ENCODE measurements at places on chromosomes 11 and 22. TPM values are rescaled to one million over a fixed set of nuclear protein-coding genes. Genes with fewer than 3 reads are reported as not detected.

Gene MYBPC3
- not detected for total RNA-seq

Gene MMP8
- not detected for total RNA-seq

Gene SLC39A13
- total RNA-seq = 31.6 TPM

Gene CASP1
- 52.9 TPM for total RNA-seq

DNA sequence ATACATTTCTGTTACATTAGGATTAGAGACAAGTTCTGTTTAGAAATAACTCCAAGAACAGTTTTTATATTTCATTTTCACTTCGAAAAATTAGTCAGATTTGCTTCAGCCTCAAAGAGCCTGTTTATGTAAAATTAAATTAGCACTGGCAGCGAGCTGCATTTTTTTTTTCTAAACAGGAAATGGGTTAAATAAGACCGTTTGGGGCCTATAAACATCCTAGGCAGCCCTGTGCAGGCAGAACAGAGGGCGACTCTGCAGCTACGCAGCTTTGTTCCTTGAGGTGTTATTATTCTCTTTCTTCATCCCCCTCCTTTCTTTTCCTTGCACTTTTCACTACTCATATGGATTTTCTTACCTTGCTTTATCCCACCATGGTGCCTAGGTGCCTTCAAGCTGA, 48.7 kb downstream of the CWC15 start:
- no peak for DNase-seq
- H3K27ac ChIP-seq = peak overlapping the region; percentile 24
- H3K4me3 ChIP-seq = peak overlapping the region; percentile 37
- H3K27me3 ChIP-seq = no peaks in the 10 kb centered on the region

DNA sequence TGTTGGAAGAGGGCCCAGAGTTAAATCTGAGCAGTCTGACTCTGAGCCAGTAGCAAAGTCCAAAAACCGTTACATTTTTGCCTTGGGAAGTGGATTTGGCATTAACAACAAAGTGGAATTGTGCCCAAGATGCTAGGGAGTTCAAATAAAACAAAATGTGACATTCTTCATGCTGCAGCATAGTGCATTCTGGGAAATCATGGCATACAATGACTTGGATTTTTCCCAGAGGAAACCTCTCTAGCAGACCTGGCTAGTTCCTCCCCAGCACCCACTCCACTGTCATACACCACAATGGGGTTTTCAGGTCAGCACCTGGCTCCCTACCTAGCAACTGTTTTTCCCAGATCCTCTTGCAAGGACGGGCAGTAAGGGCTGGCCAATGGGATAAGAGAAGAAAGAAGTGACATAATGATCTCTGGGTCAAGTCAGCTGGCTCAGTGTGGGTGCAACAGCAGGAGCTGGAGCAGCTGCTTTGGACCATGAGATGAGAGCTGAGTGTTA, 24.8 kb upstream of the CYB5R3 start:
- DNase-seq = no peak
- H3K4me3 ChIP-seq = no peak overlapping the region
- H3K27me3 ChIP-seq = no peaks in the 10 kb centered on the region
- no peak overlapping the region for H3K27ac ChIP-seq
- peaks cover 16% of the 10 kb centered on the region for H3K4me1 ChIP-seq

- H3K27ac ChIP-seq = no peak overlapping the region
- no peak overlapping the region for H3K4me3 ChIP-seq
- H3K4me1 ChIP-seq = no peaks in the 10 kb centered on the region
- DNase-seq = no peak
Observed at GRCh38 chr11:117720061-117720511, 76.9 kb downstream of the DSCAML1 start.

- H3K36me3 ChIP-seq = peaks cover 6% of the 10 kb centered on the region
- peak overlapping the region; percentile 95 for H3K4me3 ChIP-seq
- H3K27ac ChIP-seq = peak overlapping the region; percentile 63
Observed at GRCh38 chr11:71446942-71447688, 1.1 kb downstream of the DHCR7 start.

- no peaks in the 10 kb centered on the region for H3K36me3 ChIP-seq
- no peaks in the 10 kb centered on the region for H3K4me1 ChIP-seq
- no peak overlapping the region for H3K27ac ChIP-seq
- H3K4me3 ChIP-seq = no peak overlapping the region
Observed at GRCh38 chr11:80900265-80900664, 1459.4 kb upstream of the TENM4 start.

Data from T-helper 17 cell (primary cell).